ENCODE measurements at places on chromosomes 1 and 21.

GRCh38 chr1:165592945-165593823 is 37.9 kb upstream of the MGST3 start:
- no peak for DNase-seq

DNA sequence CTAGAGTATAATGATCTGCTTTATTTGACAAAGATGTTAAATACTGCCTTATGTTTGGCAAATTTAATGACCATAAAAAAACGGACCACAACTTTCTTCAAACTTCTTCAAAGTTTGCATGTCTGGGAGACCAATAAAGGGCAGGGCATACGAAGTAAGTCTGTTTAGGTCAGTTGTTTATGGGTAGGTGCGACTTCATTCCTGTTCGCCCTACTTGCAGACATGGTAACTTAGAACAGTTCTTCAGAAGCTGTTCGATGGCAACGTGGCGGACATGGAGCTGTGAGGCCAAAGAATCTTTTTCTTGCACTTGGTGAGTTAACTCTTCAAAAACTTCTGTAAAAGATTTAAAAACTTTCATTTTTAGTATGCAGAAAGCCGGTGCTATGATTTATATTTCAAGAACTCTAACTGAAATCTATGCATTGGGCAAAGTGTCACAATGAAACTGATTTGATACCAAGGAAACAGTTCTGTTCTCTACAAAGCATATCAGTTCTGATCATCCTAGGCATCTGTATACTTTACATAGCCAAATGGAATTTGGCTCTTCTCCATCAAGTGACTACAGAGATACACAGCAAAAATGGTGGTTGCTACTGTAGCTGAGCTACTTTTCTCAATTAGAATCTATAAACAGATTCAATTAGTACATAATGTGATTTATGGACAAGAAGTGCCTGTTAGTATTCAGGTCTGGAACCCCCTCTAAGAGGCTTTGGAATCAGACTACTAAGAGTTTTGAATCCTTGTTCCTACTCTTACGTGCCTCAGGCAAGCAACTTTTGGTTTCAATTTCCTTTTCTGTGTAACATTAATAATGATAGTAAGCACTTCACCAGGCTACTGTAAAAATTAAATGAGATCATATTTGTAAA is 25.7 kb downstream of the C21orf91 start:
- DNase-seq = peak; percentile 28

- DNase-seq = no peak
Measured at GRCh38 chr1:240766831-240767230, 154.9 kb upstream of the GREM2 start.

- peak; percentile 41 for DNase-seq
Measured at GRCh38 chr21:46183910-46184624, at the start of gene SPATC1L. TSS of gene SPATC1L (minus strand) at chr21:46184459. CDS start at chr21:46182816, 1,643 bp downstream.

DNA sequence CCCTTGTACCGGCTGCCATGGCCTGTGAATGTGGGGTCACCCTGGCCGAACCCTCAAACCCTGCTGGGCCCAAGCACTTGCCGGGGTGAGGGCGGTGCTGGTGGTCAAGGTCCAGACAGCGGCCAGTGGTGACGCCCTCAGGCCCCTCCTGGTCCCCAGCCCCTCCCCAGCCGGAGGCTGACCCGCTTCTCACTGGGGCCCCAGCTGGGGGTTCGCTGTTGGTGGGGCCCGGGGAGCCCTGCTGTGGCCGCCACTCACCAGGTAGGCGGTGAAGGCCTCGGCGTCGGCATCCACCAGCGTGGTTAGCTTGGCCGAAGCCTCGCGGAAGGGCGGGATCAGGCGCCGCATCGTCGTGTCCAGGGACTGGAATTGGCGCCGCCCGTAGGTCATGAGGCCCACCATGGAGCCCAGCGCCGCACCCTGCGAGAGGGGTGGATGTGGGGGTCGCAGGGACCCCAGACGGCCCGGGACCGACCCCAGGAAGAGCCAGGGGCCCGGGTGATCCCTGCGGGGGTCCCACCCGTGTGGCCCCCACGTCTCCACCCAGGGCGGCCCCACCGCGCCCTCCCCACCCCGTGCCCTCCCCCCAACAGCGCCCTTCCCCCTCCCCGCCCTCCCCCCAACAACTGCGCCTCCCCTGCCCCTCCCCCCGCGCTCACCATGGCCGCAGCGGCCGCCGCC is 10.1 kb downstream of the FTCD start:
- no peak for DNase-seq

- no peak for DNase-seq
Measured at GRCh38 chr1:150089846-150090520, 22.4 kb downstream of the VPS45 start.

- DNase-seq = no peak
Measured at GRCh38 chr1:22738522-22738921, 27.9 kb downstream of the EPHB2 start.

DNA sequence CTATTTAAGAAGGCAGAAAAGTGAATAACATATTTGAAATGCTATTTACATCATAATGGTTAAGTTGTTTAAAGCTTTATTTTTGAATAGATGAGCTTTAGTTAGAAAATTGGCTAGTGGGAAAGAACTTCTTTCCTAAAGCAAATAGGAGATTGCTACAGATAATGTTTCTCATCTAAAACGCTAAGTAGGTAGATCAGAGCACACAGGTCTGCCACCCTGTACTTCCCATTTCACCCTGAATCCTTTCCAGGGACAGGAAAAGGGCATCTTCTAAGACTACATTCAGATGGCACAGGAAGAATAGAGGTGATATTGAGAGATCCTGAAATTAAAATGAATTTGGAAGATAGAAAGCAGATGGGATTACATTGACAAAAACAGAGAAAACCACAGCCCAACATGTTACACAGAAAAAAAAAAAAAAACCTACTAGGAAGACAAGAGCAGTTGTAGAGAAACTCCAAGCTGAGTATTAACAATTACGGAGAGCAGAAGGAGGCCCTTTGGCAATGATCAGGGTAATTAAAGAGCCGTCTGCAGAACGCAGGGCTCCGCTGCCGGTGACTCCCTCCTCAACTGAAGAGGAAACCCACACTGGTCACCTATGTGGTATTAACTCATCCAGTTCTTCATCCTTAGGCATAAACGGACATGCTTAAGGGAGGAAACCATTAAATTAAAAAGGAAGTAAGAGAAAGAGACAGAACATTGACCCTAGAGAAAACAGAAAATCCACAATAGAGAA is 53.6 kb upstream of the MAP10 start:
- no peak for DNase-seq

GRCh38 chr1:91781371-91781825 is 104.6 kb downstream of the TGFBR3 start:
- DNase-seq = peak; percentile 55

DNA sequence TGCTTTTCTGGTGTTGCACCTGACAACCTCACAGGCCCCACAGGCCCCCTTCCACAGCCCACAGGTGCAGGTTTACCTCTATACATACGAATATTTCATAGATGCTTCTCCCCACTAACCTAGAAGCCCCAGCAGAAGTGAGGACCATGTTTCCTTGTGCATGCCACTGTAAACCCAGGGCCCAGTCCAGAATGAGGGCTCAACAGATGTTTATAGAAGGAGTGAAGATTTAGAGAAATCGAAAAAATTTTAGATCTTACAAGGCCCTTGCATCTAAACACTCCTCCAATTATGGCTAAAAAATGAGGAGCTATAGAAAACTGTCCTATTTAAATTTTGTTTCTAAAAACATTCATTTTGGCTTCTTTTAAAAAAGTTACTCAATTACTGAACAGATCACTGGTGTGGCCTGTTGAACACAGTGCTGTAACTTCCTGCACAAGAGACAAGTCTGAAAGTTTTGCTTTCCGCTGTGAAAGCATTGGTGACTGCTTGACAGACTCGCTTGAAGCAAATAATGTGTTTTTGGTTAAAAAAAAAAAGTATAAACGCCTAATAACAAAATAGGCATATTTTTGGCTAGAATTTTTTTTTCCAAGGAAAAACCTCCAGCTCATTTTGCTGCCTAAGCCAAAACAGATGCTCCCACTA is 1.2 kb downstream of the ABCB10 start:
- no peak for DNase-seq

DNA sequence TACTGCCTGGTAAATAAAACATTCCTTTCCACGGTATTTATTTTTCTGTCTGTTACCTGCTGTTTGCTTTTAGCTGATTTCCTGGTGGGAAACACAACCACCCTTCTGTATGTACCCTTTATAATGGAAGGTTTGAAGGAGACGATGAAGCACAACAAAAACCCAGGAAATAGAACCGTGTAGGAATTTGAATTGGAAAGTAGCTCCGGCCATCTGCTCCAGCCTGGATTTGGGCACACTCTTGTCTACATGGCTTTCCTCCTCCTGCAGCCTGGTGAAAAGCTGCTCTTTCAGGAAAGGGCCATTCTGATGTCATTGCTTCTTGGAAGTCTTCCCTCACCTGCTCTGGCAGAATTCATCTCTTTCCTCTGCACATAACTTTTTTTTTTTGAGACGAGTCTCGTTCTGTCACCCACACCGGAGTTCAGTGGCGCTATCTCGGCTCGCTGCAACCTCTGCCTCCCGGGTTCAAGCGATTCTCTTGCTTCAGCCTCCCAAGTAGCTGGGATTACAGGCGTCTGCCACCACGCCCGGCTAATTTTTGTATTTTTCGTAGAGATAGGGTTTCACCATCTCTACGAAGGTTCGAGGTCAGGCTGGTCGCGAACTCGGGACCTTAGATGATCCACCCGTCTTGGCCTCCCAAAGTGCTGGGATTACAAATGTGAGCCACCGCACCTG is 2.7 kb downstream of the AK4 start:
- DNase-seq = no peak

DNA sequence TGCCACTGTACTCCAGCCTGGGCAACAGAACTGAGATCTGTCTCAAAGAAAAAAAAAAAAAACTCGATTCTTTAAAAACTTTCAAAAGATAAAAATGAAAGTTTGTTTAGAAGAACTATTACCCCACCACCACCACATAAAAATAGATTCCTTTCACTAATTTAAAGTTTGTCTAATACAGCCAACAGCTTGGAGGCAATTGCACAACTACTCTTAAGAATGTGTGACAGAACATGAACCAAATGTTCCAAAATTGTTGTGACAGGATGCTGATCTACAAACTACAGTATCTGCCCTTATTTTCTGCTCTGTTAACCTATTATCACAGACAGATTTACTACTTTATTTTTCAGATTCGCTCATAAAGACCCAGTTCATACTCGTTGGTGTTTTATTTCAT is 5.5 kb upstream of the TGFBR3 start:
- peak; percentile 71 for DNase-seq

- DNase-seq = no peak
Measured at GRCh38 chr1:151352021-151352718, 5.1 kb upstream of the RFX5 start.

DNA sequence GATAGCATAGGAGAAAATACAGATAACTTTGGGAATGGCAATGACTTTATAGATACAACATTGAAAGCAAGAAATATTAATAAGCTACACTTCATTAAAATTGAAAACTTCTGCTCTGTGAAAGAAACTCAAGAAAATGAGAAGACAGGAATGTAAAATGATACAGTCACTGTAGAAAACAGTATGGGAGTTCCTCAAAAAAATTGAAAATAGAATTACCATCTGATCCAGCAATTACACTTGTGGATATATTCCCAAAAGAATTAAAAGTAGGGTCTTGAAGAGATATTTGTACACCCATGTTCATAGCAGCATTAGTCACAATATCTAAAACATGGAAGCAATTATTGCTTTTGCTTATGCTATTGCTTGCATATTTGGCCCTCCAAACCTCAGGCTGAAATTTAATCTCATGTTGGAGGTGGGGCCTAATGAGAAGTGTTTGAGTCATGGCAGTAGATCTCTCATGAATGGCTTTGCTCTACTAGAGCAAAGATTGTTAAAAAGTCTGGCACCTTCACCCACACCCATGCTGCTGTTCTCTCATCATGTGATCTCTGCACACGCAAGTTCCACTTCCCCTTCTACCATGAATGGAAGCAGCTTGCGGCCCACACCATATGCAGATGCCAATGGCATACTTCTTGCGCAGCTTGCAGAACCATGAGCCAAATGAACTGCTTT is 15.3 kb upstream of the AHCYL1 start:
- peak; percentile 61 for DNase-seq

DNA sequence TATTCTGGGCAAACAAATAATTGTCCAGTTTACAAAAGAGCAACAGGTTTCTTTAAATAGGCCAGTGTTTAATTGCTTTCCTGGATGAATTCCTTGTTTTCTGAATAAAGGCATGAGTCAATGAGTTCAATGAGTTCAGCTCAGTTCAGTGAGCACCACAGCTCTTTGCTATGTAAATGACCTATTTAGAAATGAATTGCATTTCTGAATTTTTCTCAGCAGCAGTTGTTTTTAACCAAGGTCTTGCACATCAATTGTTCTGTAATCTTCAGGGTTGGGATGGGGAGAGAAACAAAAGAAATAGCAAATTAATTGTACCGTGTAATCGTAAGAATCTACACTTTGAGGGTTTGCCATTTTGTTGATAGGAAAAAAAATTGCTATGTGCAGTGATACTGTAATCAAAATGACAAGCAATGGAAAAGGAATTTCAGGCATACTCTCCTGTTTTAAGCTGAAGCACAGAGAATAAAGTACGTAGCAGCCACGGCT is 45.7 kb downstream of the MIS18A start:
- no peak for DNase-seq

DNA sequence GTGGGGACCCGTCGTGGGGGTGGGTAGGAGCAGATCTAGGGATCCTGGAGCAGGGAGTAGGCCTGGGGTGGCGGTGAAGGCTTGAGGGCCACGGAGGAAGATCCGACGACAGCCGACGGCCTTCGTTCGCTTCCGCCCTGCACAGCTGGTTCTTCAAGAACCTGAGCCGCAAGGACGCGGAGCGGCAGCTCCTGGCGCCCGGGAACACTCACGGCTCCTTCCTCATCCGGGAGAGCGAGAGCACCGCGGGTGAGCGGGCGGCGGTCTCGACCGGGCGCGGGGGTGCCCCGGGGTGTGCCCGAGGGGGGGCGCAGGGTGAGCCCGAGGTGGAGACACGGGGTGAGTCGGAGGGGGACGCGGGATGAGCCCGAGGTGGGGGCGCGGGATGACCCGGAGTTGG is 16.5 kb upstream of the HDAC1 start:
- DNase-seq = no peak

GRCh38 chr1:81827942-81828341 is 27.2 kb downstream of the ADGRL2 start:
- no peak for DNase-seq

- no peak for DNase-seq
Measured at GRCh38 chr1:1173793-1174415, at the start of gene TTLL10. TSS of gene TTLL10 (plus strand) at chr1:1173880. CDS start at chr1:1179216, 5,336 bp downstream.

GRCh38 chr1:223022641-223023473 is 120.2 kb downstream of the TLR5 start:
- DNase-seq = no peak

GRCh38 chr1:7383671-7384520 is 387.2 kb upstream of the VAMP3 start:
- DNase-seq = no peak

DNA sequence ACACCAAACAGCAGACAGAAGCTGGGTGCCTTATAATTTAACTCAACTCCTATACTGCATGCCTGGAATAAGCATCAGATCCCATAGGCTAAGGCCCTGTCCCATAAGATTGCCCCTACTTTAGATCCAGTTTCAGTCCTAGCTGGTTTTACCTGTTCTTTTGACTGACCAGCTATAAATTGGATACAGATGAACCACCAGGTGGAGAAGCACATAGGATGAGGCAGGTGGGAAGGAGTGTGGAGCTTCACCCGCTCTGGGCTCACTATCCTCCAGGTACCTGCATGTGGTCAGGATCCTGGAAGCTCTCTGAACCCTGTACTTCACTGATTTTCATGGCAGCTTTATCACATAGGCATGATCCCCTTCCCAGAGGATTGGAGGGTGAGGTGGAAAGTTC is 51.3 kb downstream of the MAST2 start:
- no peak for DNase-seq

Data from GM04504 (cell line).